ENCODE measurements at places on chromosomes 4 and X. TPM values are rescaled to one million over a fixed set of nuclear protein-coding genes. Genes with fewer than 3 reads are reported as not detected.

DNA sequence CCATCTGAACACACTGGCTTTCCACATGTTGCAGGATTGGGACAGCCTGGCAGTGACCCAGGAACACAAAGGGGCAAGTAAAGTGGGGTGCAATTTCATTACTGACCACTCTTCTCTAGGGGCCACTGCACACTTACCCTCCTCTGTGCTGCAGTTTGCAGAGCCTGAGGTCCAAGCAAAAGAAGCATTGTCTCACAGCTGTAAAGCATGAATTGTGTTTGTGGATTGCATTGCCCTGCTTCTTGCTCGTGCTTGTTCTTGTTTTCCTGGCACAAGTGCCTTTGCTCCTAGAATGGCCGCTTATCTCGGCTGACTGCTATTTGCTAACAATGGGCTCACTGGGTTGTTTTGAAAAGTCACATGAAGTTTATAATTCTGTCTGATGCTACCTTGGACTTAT is 209.1 kb upstream of the JADE1 start:
- DNase-seq = peak; percentile 25

DNA sequence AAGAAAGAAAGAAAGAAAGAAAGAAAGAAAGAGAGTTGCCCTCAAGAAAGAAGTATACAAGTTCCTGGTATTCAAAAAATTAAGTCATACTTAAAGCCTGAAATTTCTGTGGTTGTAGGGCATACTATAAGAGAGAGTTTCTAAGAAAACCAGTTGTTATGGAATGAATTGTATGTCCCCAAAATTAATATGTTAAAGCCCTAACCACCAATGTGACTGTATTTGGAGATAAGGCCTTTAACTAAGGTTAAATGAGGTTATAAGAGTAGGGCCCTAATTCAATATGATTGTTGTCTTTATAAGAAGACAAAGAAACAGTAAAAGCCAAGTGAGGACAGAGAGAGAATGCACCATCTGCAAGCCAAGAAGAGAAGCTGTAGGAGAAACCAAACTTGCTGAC is 521.1 kb downstream of the CCSER1 start:
- no peak for DNase-seq

DNA sequence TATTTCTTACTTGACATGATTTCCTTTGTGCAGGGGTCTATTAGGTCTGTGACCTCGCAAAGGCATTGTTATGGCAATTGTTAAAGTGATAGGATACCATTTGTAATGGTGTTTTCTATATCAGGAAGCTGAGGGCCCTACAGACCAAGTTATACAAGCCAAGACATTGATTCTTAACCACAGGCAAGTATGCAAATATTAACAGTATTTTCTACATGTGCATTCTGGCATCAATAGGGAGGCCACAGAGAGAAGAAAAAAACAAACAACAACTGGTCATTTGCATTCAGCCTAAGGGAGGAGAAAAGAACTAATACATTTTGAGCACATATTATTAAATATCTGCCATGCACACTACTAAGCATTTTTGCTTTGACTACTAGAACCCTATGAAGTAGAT is 28.5 kb downstream of the GBA3 start:
- no peak for DNase-seq

- no peak for DNase-seq
Measured at GRCh38 chr4:158146736-158147135, 26.1 kb downstream of the GASK1B start.

The SPANXB1 gene
- total RNA-seq = not detected

The ABLIM2 gene
- total RNA-seq = under 0.01 TPM

The SOX3 gene
- total RNA-seq = not detected

All from IMR-90 (cell line).